Type B pancreatic cell (in vitro differentiated cells): ENCODE measurements at places on chromosomes 12 and 14. TPM values are rescaled to one million over a fixed set of nuclear protein-coding genes. Genes with fewer than 3 reads are reported as not detected.

The TUNAR gene
- 7.0 and 7.4 TPM in 2 replicates for total RNA-seq

The COX8C gene
- total RNA-seq = not detected in 2 replicates

The TEX52 gene
- not detected in 2 replicates for total RNA-seq

The FKBP3 gene
- total RNA-seq = 66.1 and 96.9 TPM in 2 replicates

The RNASE2 gene
- not detected in 2 replicates for total RNA-seq

The RIMBP2 gene
- 23.7 and 35.6 TPM in 2 replicates for total RNA-seq

The RNASE7 gene
- total RNA-seq = 0.55 TPM in 1 of 2 replicates, not detected in the other

The SIX1 gene
- 1.00 and 32.6 TPM in 2 replicates for total RNA-seq

The SLC25A21 gene
- 0.55 and 0.58 TPM in 2 replicates for total RNA-seq

The CMA1 gene
- total RNA-seq = not detected in 2 replicates

The ATN1 gene
- total RNA-seq = 131 and 139 TPM in 2 replicates

The DHRS2 gene
- 1.4 and 3.3 TPM in 2 replicates for total RNA-seq

The KCNH5 gene
- total RNA-seq = 0.88 and 2.8 TPM in 2 replicates

The TAS2R8 gene
- total RNA-seq = not detected in 2 replicates

The SIX4 gene
- 18.2 and 26.0 TPM in 2 replicates for total RNA-seq

The RIN3 gene
- 11.3 and 12.9 TPM in 2 replicates for total RNA-seq

The FLRT2 gene
- total RNA-seq = 30.3 and 127 TPM in 2 replicates

The GPR137C gene
- 1.6 and 6.1 TPM in 2 replicates for total RNA-seq

The SMCO3 gene
- not detected in 2 replicates for total RNA-seq

The VRK1 gene
- total RNA-seq = 18.5 and 36.9 TPM in 2 replicates

The ITPK1 gene
- 40.2 and 43.5 TPM in 2 replicates for total RNA-seq

The ARHGEF40 gene
- 10.9 and 65.8 TPM in 2 replicates for total RNA-seq

The DEGS2 gene
- 5.2 and 7.6 TPM in 2 replicates for total RNA-seq

The DPF3 gene
- 4.5 and 5.8 TPM in 2 replicates for total RNA-seq

The FAM90A1 gene
- total RNA-seq = 0.36 TPM in 1 of 2 replicates, not detected in the other

The TAS2R30 gene
- 1.3 and 2.3 TPM in 2 replicates for total RNA-seq

The GPRC5D gene
- 5.5 TPM in 1 of 2 replicates, not detected in the other for total RNA-seq

The PNMA1 gene
- 35.5 and 64.8 TPM in 2 replicates for total RNA-seq

The LALBA gene
- not detected in 2 replicates for total RNA-seq

The TMEM229B gene
- 2.1 and 2.7 TPM in 2 replicates for total RNA-seq

The OR6C76 gene
- not detected in 2 replicates for total RNA-seq

The EML1 gene
- 45.7 and 73.8 TPM in 2 replicates for total RNA-seq

The CYP27B1 gene
- total RNA-seq = 1.4 and 2.2 TPM in 2 replicates

The SDSL gene
- total RNA-seq = 4.5 and 5.3 TPM in 2 replicates

The HOXC12 gene
- not detected in 2 replicates for total RNA-seq

The NGB gene
- not detected in 2 replicates for total RNA-seq

The DCAF4 gene
- 11.0 and 17.9 TPM in 2 replicates for total RNA-seq

The L2HGDH gene
- 10.8 and 13.3 TPM in 2 replicates for total RNA-seq

The ACRBP gene
- total RNA-seq = 3.9 and 7.1 TPM in 2 replicates

The TBX3 gene
- total RNA-seq = 102 and 130 TPM in 2 replicates

The FOXG1 gene
- total RNA-seq = 0.10 and 1.7 TPM in 2 replicates

The KLC1 gene
- total RNA-seq = 125 and 145 TPM in 2 replicates

The NANOG gene
- not detected in 2 replicates for total RNA-seq

The EXOC3L4 gene
- total RNA-seq = 4.0 and 4.1 TPM in 2 replicates

The POTEG gene
- total RNA-seq = not detected in 2 replicates

The NPAS3 gene
- total RNA-seq = 3.4 and 8.7 TPM in 2 replicates

The FOXN4 gene
- 2.0 and 2.6 TPM in 2 replicates for total RNA-seq

The C12orf60 gene
- 1.9 and 2.7 TPM in 2 replicates for total RNA-seq

The USP44 gene
- total RNA-seq = 0.69 and 0.80 TPM in 2 replicates

The FSCB gene
- 0.12 TPM in 1 of 2 replicates, not detected in the other for total RNA-seq

The AKAP6 gene
- total RNA-seq = 4.7 and 5.5 TPM in 2 replicates
